ENCODE measurements at places on chromosomes 1 and 21. TPM values are rescaled to one million over a fixed set of nuclear protein-coding genes. Genes with fewer than 3 reads are reported as not detected.

The PAQR7 gene
- 30.9 TPM for total RNA-seq

- no peak for DNase-seq
Observed at GRCh38 chr1:7681401-7681800, 89.7 kb upstream of the VAMP3 start.

GRCh38 chr1:5632224-5632623 is 360.0 kb downstream of the NPHP4 start:
- DNase-seq = no peak

GRCh38 chr1:152182944-152183361 is 23.9 kb upstream of the RPTN start:
- DNase-seq = no peak

- no peak for DNase-seq
Observed at GRCh38 chr1:168945870-168946269, 160.6 kb upstream of the ATP1B1 start.

GRCh38 chr1:62288224-62288623 is 31.0 kb downstream of the KANK4 start:
- DNase-seq = no peak

Data from Panc1 (cell line).